ENCODE measurements at places on chromosomes 13 and 19. TPM values are rescaled to one million over a fixed set of nuclear protein-coding genes. Genes with fewer than 3 reads are reported as not detected.

GRCh38 chr13:102293723-102294122, 108.1 kb downstream of the FGF14 start:
- DNase-seq = no peak

DNA sequence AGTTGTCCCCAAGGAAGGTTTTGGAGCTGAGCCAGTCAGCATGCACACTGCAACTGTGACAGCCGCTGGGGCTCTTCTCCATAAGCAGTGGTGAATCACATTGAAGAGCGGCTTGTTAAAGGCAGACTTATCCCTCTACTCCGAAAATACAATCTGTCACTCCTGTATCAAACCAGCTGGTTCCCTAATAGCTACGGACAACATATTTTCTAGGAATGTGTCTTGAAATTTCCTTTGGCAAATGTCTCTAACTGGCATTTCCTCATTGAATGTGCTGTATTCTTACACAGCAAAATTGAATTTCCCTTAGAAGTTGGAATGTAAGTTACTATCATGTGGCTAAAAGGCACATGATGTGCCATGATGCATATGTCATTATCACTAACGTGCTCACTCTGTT, 104.0 kb upstream of the GPR12 start:
- DNase-seq = no peak

GRCh38 chr19:7478173-7478842, 10.5 kb downstream of the PEX11G start:
- DNase-seq = no peak

The ARRDC2 gene
- total RNA-seq = 8.7 TPM

GRCh38 chr13:22176968-22177520, 506.2 kb downstream of the FGF9 start:
- DNase-seq = no peak

All from H4 (cell line).